ENCODE measurements at places on chromosomes 1 and 21.

GRCh38 chr1:9045861-9046510 lies 19.8 kb upstream of the SLC2A7 start:
- no peak for DNase-seq

GRCh38 chr21:44972301-44972814 lies 32.5 kb downstream of the SLX9 start:
- no peak for DNase-seq

DNA sequence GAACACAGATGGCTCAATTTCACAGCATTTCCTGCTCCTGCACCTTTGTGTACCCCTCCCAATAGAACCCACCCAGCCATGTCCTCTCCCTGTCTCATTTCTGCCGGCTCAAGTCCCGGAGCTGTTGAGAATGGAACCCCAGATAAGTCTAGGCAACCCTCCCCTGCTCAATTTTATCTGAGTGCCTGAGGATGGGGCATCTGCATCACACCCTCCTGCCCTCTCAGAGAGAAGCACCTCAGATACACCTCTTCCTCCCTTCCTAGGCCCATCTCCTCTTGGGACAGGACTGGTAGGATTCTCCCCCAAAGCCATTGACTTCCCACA lies 1.1 kb downstream of the KIF21B start:
- no peak for DNase-seq

DNA sequence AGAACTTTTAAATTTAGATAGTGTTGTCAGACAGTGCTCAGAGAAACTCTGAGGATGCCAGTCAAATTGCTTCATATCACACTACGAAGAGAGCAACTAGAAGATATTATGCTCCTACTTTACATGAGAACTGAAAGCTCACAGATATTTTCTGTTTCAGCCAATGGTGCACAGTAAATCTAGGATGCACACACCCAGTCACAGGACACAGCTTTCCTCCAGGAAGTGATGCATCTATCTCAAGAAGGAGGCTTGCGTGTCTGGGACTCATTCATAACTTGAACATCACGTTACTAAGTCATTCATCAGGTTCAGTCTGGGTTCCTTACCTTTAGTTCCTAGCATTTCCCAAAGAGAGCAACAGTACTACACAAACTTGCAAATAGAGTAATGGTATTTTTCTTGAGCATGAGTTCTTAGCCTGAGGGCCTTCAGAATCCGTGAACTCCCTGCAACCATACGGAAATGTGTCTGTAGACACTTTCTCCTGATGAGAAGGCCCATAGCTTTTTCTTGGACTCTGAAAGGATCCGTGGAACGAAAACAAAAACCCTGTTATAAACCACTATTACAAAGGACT lies 12.2 kb downstream of the ZNF697 start:
- no peak for DNase-seq

DNA sequence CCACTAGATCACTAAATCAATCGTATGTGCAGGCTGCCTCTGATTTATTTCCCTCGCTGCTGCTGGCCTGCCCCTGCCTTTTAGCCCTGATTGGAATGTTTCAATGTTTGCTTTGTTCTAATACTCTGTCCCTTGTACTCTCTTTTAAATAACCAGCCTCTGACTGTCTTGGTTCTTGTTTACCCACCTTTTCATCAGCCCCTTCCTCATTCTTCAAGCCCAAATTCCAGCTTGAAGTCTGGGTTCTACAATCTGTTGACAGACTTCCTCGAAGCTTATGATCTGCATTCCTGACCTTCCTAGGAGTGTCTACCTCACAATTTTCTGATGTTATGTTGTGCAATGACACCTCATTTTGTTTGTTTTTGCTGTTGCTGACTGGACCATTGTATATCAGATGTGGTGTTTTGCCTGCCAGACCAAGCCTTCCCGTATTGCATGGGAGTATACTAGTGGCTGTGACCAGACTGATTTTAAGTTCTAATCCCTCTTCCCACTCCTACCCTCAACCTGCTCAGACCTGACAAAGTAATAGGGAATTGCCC lies 46.6 kb upstream of the APOBEC4 start:
- DNase-seq, result no peak

- no peak for DNase-seq
Measured at GRCh38 chr1:204959374-204959773, 83.6 kb upstream of the CNTN2 start.

DNA sequence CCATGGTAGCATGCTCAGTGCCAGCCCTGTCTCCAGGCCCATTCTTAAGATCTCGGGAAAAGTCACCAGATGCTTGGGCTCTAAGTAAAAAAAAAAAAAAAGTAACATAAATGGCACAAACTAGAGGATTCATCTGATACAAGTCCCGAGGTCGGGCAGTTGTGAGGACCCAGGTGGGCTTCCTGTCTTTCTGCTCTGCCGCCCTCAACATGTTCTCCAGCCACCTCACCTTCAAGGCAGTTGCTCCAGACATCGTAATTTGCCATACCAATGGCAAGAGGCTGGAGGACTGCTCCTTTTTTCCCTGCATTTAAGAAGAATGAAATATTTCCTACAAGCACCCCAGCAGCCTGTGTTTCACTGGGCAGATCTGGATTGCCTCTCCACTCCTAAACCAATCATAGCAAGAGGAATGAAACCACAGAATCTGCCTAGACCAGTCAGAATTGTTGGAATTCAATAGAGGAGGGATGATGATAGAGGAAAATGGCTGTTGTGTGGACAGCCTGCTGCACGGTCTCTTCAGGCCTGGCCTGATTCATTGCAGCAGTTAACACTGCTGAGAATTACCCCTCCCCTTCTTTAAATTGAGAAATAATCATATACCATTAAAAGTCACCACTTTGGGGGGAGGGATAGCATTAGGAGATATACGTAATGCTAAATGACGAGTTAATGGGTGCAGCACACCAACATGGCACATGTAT lies 5.4 kb downstream of the HMGN2 start:
- no peak for DNase-seq

- DNase-seq, result peak; percentile 44
Measured at GRCh38 chr1:229221106-229222019, 49.5 kb upstream of the RAB4A start.

DNA sequence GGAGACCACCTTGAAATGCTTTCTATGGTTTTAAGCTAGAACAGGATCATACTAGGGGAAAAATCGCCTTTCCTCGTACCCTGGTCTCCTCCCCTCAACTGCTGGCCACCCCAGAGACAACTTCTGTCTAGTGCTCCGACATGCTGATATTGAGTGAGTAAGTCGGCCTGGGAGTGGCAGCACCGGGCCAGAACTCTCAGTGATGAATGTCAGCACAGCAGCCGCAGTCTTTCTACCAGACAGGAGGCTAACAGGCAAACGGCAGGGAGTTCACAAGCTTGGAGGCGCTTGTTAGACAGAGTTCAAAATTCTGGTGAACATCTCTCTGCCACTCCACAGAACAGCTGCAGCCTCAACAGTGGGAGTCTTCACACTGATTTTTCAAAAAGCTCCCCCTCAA lies 716.9 kb downstream of the ADGRL2 start:
- no peak for DNase-seq

GRCh38 chr1:221706191-221706590 lies 35.7 kb downstream of the DUSP10 start:
- DNase-seq, result no peak

GRCh38 chr1:7334475-7335035 lies 436.5 kb upstream of the VAMP3 start:
- DNase-seq, result peak; percentile 80

- DNase-seq, result no peak
Measured at GRCh38 chr1:152160576-152160975, 1.5 kb upstream of the RPTN start.

DNA sequence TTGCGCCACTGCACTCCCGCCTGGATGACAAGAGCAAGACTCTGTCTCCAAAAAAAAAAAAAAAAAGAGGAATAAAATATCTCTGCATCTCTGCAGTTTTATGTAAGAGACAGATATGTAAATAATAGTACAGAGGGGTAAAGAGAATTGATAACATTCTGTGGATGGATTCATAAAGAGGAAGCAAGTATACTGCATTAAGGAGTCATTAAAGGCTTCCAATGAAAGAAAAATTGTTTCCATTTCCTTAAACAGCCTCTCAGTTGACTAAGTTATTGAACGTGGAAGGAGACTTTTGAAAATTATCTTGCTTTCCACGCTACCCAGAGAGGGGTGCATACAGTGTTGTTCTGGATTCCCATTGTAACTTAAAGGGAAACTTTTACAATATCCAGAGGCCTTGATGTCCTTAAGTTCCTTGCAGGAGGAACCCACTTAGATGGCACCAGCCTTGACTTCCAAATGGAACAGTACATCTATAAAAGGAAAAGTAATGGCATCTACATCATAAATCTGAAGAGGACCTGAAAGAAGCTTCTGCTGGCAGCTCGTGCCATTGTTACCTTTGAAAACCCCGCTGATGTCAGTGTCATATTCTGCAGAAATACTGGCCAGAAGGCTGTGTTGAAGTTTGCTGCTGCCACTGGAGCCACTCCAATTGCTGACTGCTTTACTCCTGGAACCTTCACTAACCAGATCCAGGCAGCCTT lies 13.8 kb downstream of the CEP350 start:
- no peak for DNase-seq

DNA sequence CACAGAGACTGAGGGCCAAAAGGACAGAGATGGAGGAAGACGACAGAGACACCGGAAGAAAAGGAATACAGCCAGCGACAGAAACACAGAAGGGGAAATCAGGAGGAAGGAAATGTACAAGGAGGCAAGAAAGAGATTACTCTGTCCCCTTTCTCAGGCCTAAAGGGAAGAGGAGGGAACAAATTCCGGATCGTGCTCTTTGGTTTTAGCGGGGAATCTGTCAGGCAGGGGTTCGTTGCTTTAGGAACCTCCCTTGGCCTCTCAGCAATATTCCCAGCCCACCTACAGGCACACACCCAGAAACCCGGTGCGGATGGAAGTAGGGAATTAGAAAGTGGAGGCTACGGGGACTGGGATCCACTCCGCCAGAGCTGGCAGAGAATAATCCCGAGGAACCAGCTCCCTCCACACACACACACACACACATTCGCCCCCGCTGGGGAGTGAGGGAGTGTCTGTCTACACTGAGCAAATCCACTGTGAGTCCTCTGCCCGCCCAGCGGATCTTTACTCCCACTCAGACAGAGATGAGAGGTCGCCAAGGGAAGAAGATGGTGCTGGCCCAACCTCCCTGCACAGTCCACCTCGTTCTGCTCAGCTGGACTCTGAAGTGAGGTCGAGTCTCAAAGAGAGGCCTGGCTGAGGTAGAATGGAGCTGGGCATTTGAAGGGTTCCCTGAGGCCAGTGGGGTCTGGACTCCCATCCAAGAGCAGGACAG lies 5.7 kb downstream of the TAL1 start:
- DNase-seq, result no peak

- no peak for DNase-seq
Measured at GRCh38 chr1:62870148-62870547, 86.2 kb downstream of the ATG4C start.

DNA sequence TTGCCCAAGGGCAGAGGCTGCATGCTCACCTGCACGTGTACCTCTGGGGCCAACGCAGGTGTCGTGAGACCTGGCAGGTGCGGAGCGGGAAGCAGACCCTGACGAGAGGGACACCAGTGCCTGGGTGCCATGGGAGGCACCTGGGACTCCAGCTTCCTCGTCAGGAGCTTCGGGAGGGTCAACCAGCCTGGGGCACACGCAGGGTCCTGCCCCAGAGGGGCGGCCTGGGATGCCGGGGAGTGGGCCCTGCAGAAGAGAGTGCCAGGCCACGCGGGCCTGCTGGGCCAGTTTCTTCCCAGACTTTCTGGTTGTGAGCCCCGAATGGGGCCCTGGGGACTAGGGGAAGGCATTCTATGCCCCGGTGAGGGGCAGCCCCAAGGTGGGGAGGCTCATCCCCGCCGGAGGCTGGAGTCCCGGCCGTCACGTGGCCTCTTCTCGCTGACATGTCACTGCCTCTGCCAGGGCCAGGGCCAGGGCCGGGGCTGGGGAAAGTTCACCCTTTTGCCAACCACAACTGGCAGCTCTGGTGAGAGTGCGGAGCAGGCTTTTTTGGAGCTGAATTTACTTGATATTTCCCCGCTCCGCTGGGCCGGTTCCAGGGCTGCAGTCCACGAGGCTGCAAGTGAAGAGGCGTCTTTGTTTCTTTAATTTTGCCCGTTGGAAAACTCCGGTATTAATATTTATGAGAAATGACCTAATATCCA lies 38.5 kb upstream of the ACTRT2 start:
- no peak for DNase-seq

DNA sequence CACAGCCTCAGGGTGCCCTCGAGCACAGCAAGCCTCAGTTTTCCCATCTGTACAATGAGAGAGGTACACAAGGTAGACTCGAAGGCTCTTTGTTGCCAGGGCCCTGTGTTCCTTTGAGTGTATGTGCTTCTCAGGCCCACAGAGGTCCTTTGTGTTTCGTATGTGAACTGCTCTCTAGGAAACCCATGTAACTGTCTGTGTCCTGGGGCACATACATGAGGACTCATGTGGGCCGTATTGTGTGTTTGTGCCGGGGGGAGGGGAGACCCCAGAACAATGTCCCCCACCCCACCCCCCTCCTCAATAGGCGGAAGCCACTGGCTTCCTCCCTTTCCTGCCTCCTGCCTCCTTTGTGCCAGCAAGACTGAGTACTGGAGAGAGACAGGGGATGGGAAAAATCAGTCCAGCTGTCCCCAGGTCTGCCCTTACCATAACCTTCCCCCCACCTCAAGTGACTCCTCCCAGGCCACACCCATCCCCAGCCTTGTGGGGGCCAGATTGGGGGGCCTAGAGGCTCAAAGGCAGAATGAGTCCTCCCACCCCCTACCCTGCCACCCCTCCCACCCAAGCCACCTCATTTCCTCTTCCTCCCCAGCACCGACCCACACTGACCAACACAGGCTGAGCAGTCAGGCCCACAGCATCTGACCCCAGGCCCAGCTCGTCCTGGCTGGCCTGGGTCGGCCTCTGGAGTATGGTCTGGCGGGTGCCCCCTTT lies at the start of gene TIE1:
Gene TIE1, plus strand, starts transcription at position 605 of the 717 bp plus-strand sequence. Its CDS starts 90 bp downstream, at position 695.
- DNase-seq, result no peak

- DNase-seq, result no peak
Measured at GRCh38 chr1:194734970-194735369, 1548.6 kb upstream of the B3GALT2 start.

DNA sequence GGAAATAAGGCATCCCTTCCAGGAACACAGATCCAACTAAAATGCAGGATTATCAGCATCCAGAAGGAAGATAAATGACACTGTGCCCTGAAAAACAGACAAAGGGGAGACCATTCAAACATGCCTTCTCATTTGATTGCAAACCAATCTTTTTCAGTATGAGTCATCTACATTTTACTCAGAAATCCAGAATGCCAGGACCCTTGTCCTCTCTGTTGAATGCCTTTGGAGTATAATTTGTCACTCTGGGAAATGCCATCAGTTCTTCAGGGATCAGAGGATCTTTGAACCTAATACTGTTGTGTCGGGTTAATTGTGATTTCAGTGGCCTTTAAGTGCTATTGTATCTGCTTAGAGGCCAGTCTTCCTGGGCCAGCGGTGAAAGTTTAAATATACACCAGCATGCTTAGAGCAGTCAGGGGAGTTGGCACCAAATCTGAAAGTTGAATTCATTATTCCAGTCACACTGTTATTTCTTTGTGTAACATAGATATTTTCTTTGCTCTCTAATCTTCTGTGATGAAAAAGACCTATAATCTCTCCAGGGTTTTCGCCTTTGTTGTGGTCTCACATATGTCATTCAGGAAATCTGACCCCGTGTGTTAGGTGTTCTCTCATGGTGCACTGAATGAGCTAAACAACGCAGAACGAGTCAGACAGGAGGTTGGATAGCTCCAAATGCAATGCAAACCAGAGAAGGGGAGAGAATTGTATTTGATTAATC lies 364.8 kb upstream of the SGIP1 start:
- DNase-seq, result no peak

GRCh38 chr21:29295066-29295650 lies 3.6 kb upstream of the BACH1 start:
- DNase-seq, result no peak
